ENCODE measurements at places on chromosomes 13 and 19. TPM values are rescaled to one million over a fixed set of nuclear protein-coding genes. Genes with fewer than 3 reads are reported as not detected.

The HSPB6 gene
- total RNA-seq, result 41.2 TPM

The S1PR4 gene
- total RNA-seq, result not detected

The RDH13 gene
- total RNA-seq, result 13.8 TPM

The WDR88 gene
- not detected for total RNA-seq

The MAST1 gene
- 1.4 TPM for total RNA-seq

The OR7C1 gene
- total RNA-seq, result not detected

The TSSK6 gene
- total RNA-seq, result 0.35 TPM

The CEACAM7 gene
- not detected for total RNA-seq

The OR4F17 gene
- total RNA-seq, result not detected

The TEX101 gene
- total RNA-seq, result not detected

The SULT2A1 gene
- not detected for total RNA-seq

The COX7A1 gene
- total RNA-seq, result 5.5 TPM

The HTR2A gene
- total RNA-seq, result not detected

The SHISA7 gene
- total RNA-seq, result not detected

The STAP2 gene
- total RNA-seq, result 18.4 TPM

The TYROBP gene
- not detected for total RNA-seq

The CTU1 gene
- 9.8 TPM for total RNA-seq

The C19orf73 gene
- 6.3 TPM for total RNA-seq

Measured in myometrial cell (primary cell).